Skin of body (tissue), 3 donors: ENCODE measurements at places on chromosomes 2 and 18.

DNA sequence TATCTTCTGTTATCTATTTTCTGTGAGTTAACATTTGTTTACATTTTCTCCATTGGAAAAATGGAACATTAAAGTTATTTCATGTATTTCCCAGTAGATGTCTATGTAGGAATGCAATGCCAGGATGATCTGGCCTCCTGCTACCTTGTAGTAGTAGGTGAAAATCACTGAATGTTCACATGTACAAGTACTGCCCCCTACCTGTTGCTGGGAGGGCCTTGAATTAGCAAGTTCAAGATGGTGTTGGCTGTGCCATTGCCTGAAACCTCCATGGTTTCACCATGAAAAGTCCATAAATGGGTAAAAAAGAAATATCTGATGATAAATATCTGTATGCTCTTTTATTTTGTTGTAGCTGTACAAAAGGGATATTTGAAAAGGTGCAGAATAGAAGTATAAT, 30.7 kb downstream of the XRCC5 start:
- no peak for DNase-seq

GRCh38 chr2:203438528-203438927, 96.6 kb downstream of the RAPH1 start:
- no peak for DNase-seq

DNA sequence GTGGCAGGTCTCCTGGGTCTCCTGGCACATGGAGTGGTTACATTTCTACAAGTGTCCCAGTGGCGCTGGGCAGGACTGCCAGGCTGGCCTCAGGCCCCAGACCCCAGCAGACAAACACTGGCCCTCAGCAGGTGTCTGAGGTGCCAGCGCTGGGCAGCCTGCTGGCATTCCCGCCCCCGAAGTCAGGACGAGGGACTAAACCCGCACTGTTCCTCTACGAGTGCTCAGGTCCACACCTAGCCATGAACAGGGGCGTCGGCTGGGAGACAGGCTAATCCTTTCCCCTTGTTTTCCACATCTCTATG, 12.8 kb downstream of the SNED1 start:
- DNase-seq: no peak

DNA sequence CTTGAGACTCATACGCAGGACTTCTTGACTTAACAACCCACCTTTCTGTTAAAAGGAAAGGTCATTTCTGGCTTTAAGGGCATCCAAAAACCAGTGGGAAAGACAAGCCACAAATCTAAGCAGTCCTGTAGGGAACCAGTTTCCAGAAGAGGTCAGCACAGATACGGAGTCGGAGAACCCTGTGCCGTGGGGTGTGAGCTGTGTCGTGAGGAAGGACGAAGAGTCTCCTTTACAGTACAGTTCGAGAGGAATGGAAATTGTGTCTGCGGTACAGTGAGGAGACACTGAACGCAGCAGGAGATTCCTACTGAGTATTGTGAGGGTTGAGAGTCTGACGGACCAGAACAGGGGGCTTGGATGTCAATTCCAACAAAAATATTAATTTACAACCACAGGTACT, 17.7 kb downstream of the SLC30A3 start:
- DNase-seq: no peak

DNA sequence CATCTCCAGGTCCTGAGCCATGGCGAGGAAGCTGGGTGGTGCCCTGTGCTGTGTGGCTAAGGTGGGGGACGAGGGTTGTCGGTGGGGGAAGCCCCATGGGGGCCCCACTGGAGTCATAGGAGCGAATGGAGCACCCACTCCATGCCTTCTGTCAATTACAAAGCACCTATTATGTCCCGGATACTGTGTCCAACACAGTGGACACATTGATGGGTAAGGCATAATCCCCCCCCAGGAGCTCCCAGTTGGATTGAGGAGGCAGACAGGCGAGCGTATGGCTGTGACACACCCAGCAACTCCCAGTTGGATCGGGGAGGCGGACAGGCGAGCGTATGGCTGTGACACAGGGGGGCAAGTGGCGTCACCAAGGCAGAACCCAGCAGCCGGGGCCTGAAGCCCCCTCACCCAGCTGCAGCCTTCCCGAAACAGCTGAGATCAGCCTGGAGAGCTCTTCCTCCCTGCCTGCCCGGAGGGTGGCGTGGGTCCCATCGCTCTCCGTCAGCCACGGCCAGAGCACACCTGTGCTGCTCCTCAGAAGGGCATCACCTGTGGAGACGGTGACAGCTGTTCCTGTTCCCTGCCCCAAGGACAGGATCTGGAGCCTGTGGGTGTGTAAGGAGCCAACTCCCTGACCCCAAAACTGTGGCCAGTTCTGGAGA, 69.6 kb downstream of the HPCAL1 start:
- no peak for DNase-seq

DNA sequence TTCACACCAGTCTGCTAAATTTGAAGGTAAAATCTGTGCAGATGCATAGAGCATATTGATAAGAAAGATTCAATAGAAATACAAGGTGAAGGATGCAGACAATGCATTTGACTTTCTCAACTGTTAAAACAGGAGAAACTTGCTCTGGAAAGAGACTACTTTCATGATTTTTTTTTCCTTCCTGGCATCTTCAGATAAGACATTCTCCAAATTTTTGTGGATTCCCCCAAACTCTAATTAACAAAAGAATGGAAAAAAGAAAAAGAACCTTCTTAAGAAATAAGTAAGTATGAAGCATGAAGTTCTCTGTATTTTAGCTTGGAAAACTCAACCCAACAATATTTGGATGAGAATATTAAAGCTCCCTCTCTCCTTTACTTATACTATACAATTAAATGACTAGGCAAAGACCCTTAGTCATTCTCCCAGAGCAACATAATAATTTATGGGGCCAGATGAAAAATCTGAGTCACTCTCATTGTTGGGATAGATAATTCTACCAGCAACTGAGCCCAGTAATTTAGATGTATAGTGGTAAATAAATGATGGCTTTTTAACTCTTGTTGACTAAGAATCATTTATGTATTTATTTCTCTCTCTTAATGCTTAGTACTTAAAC, 298.7 kb upstream of the COL3A1 start:
- DNase-seq: no peak

GRCh38 chr18:23627321-23627720, 35.4 kb downstream of the ANKRD29 start:
- DNase-seq: no peak

DNA sequence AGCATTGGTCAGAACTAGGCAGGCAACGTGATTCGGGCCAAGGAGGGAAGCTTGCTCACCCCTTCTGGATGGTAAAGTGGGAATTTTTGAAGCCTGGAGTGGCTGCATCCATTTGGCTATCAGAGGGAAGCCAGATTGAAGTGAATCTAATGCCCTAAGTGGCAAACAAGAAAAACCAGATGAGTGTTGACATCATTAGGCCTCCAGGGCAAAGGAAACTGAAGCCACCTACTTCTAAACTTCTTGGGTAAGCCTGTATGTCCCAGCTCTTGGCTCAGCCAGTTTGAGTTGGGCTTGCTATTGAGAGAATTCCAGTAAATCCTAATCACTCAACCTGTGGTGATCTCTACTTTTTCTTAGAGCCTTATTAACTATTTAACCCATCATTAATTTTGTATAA, 20.9 kb downstream of the SOX11 start:
- DNase-seq: no peak

DNA sequence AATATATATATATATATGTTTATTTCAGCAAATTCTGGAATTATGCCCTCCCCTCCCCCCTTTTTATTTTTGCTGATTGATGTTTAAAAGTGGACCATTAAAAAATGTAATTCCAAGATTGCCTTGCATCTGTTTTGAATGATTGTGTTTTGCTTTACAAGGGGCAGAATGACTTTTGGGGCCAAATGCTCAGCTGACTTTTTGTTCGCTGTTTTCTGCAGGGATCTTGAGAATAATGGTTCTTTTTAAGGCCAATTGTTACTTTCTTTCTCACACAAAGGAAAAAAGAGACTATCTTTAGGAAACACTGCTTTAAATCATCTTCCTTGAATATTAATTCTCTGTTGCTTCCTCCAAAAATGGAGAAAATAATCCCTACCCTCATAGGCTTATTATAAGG, 95.9 kb downstream of the FMNL2 start:
- DNase-seq: no peak

DNA sequence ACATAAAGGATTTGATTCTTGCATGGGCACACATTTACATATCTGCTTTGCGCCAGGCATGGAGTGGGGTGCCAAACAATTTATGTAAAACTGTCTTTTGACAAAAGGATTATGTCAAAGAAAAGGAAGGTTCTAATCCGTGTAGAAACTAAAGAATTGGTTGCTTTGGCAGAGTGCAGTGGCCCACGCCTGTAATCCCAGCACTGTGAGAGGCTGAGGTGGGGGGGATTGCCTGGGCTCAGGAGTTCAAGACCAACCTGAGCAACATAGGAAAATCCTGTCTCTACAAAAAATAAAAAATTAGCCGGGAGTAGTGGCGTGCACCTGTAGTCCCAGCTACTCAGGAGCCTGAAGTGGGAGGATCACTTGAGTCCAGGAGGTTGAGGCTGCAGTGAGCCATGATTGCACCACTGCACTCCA, 1.1 kb upstream of the MTERF4 start:
- no peak for DNase-seq
